NCI-H460 (cell line): ENCODE measurements at places on chromosomes 13 and 19.
A peak's percentile ranks its signal among the peaks of the same experiment; 100 is the strongest.

- no peak for DNase-seq
Observed at GRCh38 chr19:2154587-2155075, 3.3 kb upstream of the AP3D1 start.

- no peak for DNase-seq
Observed at GRCh38 chr19:15426485-15427349, 7.9 kb upstream of the AKAP8L start.

DNA sequence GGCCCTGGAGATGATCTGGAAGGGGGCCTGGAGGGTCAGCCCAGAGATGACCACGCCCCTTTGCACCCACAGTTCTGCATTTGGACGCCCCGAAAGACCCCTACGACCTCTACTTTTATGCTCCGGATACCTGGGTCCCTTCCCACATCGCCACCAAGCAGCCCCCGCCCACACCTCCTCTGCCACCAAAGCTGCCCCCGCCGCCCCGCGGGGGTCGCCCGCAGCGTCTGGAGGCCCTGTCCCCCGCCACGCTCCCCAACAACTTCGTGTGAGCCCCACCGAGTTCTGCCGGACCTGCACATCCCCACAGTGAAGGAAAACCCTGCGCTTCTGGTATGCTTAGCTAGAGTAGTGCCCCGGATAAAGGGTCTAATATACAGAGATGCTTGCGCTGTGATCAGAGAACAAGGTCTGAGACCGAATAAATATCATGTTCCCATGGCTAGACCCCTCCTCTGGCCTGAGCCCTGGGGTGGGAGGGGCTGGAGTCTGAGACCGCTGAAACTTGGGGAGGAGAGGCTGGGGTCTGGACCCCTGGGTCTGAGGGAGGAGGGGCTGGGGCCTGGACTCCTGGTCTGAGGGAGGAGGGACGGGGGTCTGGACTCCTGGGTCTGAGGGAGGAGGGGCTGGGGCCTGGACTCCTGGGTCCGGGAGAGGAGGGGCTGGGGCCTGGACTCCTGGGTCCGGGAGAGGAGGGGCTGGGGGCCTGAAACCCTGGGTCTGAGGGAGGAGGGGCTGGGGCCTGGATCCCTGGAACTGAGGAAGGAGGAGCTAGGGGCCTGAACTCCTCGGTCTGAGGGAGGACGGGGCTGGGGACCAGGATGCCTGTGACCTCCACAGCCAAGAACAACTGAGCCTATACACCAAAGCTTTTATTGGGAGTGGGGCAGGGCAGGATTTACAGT, 3.6 kb downstream of the GFY start:
- DNase-seq: no peak

GRCh38 chr13:50524560-50524959, 318.9 kb downstream of the DLEU7 start:
- DNase-seq: no peak

DNA sequence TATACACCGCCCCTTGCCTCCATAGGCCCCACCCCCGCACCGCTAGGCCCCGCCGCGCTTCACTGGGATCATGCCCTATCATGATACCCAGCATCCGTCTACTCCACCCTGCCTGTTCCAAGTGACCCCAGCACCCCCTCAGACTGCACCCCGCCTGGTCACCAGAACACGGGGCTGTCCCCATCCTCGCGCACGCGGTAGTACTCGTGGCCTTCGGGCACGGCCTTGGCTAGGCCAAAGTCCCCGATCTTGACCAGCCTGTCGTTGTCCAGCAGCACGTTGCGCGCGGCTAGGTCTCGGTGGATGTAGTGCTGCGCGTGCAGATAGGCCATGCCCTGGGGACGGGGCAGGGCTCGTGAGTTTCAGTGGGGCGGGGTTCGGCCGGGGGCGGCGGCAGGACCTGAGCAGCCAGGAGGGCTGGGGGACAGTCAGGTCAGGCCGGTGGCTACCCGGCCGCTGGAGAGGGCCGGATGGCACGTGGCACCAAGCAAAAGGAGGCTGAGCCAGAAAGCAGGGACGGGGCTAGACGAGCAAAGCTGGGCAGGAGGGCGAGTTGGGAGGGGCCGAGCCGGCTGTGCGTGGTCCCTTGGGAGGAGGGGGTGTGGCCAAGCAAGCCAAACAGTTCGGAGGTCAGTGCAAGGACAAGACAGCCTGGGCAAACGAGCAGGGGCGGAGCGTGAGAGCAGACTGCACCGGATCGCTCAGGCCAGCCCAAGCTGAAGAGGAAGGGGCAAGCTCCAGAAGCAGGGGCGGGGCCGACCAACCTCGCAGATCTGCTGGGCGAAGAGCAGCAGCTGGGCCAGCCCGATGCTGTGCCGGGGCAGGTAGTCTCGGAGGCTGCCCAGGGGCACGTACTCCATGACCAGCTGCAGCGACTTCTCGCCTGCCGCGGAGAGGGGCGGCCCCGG, 13.6 kb upstream of the ICAM3 start:
- DNase-seq: no peak

GRCh38 chr13:39446865-39447264, 156.1 kb downstream of the LHFPL6 start:
- DNase-seq: no peak

DNA sequence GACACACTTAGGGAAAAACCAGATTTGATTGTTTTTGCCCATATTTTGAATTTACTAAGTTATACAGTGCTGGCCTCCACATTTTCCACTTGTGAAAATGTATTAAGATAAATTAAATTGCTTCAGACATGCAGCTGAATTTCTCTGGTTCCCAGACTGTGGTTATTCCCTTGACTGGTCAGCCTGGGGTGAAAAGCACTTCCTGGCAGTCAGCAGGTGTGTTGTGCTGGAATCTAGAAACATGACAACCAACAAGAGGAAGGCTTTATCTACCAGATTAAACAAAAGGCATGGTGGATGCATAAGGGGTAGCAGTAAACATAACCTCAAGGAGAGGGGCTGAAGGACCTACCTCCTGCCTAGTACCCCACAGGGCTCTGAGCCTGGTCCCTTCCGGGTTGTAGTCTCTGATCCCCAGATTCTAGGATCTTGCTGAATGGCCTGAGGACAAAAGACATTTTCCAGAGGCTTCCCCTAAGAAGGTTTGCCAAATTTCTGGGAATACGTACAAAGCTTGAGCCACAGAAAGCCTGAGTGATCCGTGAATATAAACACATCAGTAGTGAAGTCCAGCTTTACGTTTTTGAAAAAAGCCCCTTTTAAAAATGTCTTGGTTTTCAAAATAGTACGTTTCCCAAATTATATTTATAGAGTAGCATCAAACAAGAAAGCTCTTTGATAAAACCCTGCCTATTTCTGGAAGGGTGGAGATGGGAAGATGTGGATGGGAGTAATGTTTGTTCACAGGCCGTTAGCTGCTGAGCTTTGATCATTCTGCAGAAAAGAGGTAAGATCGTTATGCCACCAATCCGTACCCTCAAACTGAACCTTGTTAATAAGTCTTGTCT, 133.4 kb downstream of the LACC1 start:
- DNase-seq: no peak

DNA sequence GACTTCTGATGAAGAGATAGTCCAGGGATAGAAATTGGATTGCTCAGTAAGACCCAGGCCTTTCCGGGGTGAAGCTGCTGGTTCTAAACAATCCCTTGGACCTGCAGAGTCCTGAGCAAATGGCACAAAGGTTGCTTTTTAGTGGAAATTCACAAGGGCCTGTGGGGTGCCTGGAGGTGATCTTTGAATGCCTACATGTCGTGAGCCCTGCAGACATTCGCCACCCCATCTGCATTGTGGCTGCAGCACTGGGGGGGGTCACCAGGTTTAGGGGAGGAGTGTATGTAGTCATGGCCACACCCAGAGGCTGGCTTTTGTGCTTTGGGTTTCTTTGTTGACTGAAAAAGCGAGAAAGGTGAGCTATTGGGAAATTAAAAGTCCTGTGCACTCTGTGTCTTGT, 41.4 kb downstream of the SLC7A9 start:
- no peak for DNase-seq

- no peak for DNase-seq
Observed at GRCh38 chr13:89061821-89062220, 1390.7 kb downstream of the SLITRK5 start.

GRCh38 chr19:45553464-45553863, 31.1 kb downstream of the OPA3 start:
- DNase-seq: no peak

GRCh38 chr19:40465025-40465556, 454 bp downstream of the BLVRB start:
- no peak for DNase-seq

DNA sequence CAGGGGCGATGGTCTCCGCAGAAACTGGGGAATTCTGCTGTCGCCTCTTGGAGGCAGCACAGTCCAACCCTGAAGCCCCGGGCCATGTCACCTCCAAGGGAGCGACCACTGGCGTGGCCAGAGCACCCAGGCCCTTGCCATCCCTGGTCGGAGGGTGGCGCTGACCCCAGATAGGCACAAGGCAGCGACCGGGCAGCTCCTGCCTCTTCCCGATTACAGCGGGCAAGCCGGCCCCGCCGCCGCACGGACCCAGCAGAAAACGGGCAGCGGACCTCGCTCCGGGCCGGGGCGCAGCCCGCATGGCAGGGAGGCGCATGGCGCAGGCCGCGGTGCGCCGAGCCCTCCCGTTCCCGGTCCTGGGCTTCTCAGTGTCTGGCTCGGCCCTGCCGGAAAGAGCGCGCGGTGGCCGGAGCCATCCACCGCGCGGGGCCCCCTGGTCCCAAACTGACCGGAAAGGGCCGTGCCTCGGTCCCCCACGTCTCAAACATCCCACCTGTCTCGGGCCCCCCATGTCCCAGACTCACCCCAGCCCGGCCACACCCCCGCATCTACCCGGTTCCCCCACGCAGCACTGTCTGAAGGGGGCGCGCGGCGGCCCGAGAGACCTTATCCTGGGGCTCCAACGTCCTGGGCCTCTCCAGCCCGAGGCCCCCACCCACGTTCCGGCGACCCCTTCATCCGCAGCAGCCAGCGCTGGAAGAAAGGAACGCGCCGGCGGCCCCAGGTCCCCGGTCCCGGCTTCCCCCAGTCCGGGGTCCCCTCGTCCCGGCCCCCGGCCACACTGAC, 727 bp downstream of the CERS1 start:
- DNase-seq: peak; percentile 45
